ENCODE measurements at places on chromosomes 13 and 19.

GRCh38 chr19:48668332-48668731 lies 4.5 kb downstream of the NTN5 start:
- no peak for DNase-seq

DNA sequence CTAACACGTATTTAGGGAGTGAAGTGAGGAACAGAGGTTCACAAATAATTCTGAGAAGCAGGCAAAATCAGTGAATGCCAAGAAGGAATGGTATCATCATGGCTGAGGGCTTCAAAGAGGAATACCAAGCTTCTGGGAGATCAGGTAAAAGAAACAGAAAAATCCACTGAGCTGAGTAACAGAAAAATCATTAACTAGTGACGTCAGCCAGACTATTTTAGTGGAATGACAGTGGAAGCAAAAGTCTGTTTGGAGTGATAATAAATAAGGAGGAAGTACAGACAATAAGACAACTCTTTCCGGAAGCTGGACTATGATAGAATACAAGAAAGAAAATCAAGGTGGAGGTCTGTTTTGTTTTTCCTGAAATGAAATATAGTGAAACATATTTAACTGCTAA lies 83.5 kb downstream of the SACS start:
- DNase-seq: no peak

DNA sequence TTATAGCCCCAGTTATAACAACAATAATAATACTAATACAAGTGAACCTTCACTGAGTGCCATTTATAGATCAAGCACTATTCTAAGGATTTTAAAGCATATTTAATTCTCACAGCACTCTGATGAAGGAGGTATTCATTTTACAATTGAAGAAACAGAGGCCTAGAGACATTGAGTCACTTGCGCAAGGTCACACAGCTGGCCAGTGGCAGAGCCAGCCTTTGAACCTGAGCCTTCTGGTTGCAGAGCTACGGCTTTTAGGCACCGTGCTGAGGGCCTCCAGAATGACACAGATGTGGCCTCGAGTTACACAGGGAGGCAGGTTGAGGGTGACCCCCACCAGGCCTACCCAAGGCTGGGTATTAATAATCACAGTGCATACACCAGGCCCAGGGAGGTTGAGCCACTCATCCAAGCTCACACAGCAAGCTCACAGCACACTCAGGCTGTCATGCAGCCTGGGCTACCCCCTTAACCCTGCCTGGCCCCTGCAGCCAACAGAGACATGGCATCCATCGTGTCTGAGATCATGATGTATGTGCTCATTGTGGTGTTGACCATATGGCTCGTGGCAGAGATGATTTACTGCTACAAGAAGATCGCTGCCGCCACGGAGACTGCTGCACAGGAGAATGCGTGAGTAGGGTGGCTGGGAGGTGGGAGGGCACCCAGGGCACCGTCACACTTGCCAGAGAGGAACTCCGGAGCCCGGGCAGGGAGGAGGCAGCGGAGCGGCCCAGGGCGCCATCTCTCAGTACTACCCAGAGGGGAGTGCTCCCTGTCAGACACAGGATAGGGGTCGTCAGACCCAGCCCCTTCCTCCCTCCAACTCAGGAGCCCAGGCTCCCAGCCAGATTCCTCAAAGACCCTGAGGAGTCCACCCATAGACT lies 2.7 kb upstream of the HPN start:
- peak; percentile 43 for DNase-seq

DNA sequence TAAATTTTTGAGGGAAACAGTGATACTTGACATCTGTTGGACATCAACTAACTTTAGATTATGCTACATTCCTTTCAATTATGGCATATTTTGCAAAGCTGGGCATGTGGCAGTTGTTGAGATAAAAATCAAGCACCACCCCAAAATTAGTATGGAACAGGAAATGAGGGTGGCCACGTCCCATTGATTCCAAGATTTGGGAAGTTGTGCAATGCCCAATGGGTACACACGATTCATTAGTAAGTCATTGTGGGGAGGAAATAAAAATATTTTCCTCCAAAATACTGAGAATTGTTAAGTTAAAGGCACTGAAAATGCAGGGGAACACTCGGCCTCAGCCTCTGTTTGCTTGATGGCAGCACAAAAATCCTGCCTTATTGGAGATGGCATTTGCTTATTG lies 7.6 kb downstream of the ERICH6B start:
- DNase-seq: no peak

GRCh38 chr13:44769686-44770085 lies 193.6 kb upstream of the TSC22D1 start:
- DNase-seq: no peak

GRCh38 chr13:70784207-70784989 lies 676.1 kb upstream of the KLHL1 start:
- no peak for DNase-seq

- no peak for DNase-seq
Measured at GRCh38 chr19:1360126-1360817, 23.4 kb upstream of the NDUFS7 start.

Measured in NB4 (cell line).